Small intestine (tissue), 16 donors: ENCODE measurements at places on chromosomes 7 and 10. TPM values are rescaled to one million over a fixed set of nuclear protein-coding genes. Genes with fewer than 3 reads are reported as not detected.

CYP3A7 gene
- polyA plus RNA-seq = 1.3 TPM

POLR2J2 gene
- 1.1 TPM for polyA plus RNA-seq

INSYN2A gene
- polyA plus RNA-seq = 0.68 TPM

DNA sequence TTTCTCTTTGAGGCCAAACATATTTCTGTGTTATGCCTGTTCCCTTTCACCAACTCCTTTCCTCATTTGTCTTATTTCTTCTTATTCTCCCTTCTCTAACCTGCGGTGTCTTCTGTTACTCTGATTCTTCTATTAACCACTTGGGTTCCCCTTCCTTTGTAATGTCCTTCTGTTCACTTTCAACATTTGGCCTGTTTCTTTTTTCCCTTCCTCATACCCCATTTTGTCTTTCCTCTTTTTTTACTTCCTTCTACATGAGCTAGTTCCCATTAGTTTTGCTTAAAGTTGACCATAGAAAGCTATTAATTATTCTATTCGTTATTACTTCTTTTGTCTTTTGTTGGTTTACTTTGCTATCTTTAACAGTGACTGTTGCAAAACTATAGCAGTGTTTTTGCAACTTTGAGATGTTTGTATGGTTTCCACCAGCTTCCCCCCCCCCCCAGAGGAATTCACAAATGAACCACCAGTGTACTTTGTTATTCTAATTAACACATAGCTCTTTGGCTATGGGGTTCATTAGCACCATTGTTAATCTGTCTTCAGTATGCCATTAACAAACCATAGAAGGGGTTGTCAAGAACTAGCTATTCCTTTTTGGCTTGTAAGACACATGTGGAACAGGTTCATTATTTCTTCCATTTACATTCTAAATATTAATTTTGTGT is 2.9 kb downstream of the LRGUK start:
- DNase-seq = no peak

DNA sequence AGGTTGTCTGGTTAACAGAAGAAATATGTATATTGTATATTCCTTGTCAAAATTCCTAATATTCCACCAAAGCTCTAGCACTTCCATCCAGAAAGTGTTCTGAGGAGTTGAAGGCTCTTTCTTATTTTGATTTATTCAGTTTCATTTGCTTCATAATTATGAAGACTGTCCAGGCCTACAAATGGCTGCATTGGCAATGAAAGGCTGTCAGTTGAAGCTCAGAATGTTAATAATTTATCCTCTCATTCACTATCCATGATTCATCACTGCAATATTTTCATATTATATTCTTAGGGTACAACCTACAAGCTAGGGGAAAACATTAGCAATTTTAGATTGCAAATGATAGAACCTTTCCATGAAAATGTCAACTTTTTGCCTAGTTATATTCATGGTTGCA is 57.3 kb downstream of the ARID5B start:
- no peak for DNase-seq

HKDC1 gene
- 45.7 TPM for polyA plus RNA-seq

DNA sequence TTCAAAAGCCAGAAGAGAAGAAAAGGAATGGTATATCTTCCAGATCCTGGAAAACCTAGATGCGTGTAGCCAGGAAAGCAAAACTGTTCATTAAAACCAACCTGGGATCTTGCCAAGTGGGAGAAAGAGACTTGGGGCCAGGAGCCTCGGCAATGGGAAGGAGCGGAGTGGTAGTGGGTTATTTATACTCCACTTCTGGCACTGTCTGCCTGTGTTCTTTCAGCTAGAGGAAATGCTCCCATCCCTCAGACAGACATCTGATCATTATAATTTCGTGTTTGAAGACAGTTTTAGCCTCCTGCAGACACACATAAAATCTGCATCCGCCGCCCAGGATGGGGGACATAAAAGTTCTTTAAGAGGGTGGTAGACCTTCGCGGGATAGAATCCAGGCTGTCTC is 421.6 kb downstream of the RPS24 start:
- no peak for DNase-seq

CPEB3 gene
- polyA plus RNA-seq = 3.7 TPM

- DNase-seq = no peak
These were observed 44.1 kb downstream of the BAMBI start for GRCh38 chr10:28721318-28721951.

DNA sequence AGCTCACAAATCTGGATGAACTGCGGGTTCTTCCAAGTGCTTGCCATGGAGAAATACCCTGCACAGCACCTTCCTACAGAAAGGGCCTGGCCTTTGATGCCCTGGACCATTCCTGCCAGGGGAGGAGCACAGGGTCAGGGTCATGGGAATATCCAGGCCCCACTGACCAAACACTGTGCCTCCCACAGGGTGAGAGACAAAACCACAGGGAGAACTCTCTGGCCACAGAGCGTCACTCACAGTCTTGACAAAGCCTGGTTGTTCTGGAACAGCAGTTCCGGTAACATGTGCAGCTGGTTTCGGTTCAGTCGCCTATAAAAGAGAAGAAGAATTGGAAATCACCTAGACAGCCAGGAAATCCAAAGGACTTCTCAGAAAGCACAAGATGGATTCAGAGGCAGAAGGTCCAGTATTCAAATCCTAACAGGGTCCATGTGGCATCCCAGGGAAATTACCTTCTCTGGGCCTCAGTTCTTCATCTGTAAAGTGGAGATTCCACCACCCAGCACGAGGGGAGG is 28.1 kb downstream of the SLIT1 start:
- no peak for DNase-seq

GRCh38 chr10:52778511-52779392 is 6.2 kb upstream of the MBL2 start:
- no peak for DNase-seq

DNA sequence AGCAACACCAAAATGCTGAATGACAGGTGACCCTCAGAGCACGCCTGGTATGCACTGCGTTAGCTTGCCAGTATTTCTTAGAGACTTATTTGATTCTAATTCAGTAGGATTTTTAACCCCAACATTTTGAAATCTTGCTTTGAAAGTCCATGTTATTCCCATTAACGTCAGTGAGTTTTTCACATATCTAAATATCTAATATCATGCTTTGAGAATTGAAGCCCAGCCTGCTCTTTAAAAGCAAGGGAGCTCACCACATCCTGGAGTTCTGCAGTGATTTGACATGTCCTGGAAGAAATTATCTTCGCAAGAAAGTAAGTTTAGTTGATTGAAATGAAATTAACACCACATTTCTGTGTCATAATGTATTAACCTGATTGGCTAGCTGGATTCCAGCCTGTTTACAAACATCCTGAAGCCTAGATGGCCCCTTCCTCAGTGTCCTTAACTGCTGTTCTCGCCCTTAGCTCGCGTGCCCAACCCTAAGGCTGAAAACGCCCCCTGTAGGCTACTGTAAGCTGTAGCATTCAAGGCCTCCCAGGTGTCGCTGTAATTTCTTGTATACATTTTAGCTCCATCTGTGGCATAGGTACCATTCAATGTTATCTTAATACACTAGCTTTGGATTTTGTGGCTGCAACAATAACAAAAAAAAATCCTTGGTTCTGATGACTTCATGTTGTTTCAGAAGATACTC is 191.5 kb downstream of the MGMT start:
- DNase-seq = no peak

GRCh38 chr10:103155471-103156085 is 37.5 kb downstream of the NT5C2 start:
- no peak for DNase-seq

DNA sequence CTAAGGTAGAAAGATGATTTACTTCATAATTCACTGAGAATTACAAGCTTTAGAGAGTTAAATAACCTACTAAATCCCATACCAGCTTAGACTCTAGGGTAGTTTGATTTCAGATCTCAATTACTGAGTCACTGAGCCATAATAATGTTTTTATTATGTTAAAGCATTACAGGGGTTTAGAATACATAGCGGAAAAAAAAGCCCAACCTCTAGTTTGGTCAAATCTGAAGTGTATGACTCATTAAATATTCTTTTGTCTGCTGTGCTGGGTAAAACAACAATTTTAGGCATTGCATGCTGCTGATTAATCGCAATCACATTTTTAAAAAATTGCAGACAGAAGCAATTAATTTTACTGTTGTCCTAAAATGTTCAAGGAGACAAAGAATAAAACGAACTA is 48.5 kb downstream of the MALRD1 start:
- DNase-seq = no peak

- DNase-seq = no peak
These were observed 24.3 kb upstream of the ST7 start for GRCh38 chr7:116929021-116929420.

PLCE1 gene
- 1.6 TPM for polyA plus RNA-seq

GRCh38 chr7:139660317-139661042 is 117.3 kb downstream of the HIPK2 start:
- peak; percentile 59 for DNase-seq

DNA sequence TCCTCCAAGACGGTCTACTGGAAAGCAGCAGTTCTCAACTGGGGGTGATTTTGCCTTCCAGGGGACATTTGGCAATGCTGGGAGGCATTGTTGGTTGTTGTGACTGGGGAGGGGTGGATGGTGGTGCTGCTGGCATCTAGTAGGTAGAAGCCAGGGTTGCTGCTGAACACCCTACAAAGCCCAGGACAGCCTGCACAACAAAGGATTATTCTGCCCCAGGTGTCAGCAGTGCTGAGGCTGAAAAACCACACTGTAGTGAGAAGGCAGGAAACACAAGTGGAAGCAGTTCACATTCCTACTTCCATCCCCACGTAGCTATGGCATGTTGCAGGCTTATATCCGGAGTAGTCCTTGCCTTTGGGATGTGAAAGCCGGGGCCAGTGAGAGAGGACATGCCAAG is 86.9 kb downstream of the AOAH start:
- no peak for DNase-seq

IGFBP3 gene
- 1.6 TPM for polyA plus RNA-seq

GRCh38 chr7:143126146-143126545 is 5.7 kb upstream of the PIP start:
- no peak for DNase-seq

- no peak for DNase-seq
These were observed 435.8 kb downstream of the EXOC4 start for GRCh38 chr7:133688483-133689239.

GRCh38 chr10:109882251-109883057 is 40.9 kb downstream of the XPNPEP1 start:
- DNase-seq = no peak
